ENCODE measurements at places on chromosomes 6 and 20.

GRCh38 chr6:151388236-151388635, 3.1 kb downstream of the ZBTB2 start:
- DNase-seq = no peak

GRCh38 chr6:28871335-28872156, 52.2 kb downstream of the TRIM27 start:
- no peak for DNase-seq

DNA sequence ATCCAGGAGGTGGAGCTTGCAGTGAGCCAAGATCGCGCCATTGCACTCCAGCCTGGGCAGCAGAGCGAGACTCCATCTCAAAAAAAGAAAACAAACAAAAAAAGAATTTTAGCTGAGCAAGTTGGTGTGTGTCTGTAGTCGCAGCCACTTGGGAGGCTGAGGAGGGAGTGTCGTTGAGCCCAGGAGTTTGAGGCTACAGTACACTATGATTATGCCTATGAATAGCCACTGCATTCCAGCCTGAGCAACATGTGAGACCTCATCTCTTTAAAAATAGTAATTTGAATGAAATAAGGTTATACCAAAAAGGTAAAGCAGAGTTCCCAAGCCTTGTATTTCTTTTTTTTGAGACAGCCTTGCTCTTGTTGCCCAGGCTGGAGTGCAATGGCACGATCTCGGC, 19.8 kb downstream of the MTRES1 start:
- no peak for DNase-seq

- DNase-seq = no peak
These were observed 4.4 kb upstream of the VIP start for GRCh38 chr6:152746172-152746553.
